GM04503 (cell line): ENCODE measurements at places on chromosomes 1 and 21.

- DNase-seq = no peak
These were observed 52.4 kb downstream of the IER5 start for GRCh38 chr1:181140891-181141290.

- no peak for DNase-seq
These were observed 28.9 kb upstream of the RUNX1 start for GRCh38 chr21:35077975-35078374.

- peak; percentile 13 for DNase-seq
These were observed 122.7 kb downstream of the LMO4 start for GRCh38 chr1:87451229-87451920.

DNA sequence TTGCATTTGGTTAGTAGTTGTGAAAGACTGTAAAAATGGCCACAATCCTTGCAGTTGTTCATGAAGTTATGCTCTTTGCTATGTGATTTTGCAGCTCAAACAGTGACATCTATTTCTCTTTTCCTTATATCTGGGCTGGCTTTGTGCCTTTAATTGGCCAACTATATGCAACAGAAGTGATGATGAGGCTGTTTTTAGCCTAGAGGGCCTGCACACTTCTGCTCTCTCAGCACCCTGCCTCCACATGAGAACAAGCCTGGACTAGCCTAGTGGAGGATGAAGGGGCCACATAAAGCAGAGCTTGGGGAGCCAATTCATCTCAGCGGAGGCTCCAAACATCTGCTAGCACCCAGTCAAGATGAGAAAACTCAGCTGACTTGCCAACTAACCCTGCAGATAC lies 339.8 kb downstream of the OMA1 start:
- no peak for DNase-seq

DNA sequence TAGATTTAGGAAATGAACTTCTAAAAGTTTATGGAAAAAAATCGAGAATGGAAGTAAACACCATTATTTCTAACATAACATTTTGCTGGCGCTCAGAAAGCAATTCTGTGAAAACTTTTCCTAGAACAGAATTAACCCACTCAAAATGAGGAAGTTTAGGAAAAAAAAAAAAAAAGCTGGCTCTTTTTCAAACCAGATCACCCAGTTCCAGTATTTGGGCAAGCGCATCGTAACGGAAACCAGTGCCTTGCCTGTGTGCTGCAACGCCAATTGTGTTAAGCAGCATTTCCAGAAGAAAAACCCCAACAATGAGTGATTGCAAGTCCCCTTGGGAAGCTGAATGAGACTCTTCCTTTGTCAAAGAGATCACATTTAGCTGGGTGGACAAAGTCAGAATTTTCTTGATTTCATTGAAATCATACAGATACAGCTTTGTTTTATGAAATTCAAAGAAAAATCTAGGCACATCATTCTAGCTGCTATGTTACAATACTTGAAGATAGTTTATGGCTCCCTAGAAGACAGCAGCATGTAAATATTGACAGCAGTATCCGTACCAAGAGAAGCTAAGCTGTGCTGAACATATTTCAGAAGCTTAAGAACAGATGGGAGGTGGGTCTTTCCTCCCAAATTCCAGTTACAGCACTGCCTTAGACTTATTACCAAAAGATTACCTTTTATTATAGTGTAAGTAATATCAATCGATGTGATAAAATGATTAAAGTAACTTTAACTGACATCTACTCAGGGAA lies 113.4 kb downstream of the ERG start:
- DNase-seq = no peak
